Endothelial cell of umbilical vein (primary cell): ENCODE measurements at places on chromosomes 1 and 21. TPM values are rescaled to one million over a fixed set of nuclear protein-coding genes. Genes with fewer than 3 reads are reported as not detected.

- no peak for DNase-seq
These were observed 39.5 kb upstream of the TNFRSF1B start for GRCh38 chr1:12127206-12127810.

DNA sequence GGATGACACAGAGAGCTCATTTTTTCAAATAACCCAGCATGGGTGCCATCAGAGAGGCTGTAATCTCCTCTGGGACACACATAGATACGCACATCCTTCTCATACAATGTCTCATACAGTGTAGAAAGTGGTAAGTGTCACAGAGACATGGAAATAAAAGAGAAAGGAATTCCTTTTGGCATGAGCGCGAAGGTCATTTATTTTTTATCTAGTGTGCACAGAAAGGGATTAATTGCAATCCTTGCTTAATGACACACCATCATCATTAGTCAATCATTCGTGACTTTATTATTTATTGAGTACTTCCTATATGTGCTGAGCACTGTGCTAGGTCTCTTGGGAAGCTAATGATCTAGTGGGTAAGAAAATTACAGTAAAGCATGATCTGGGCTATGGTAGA lies 5.0 kb downstream of the ZSCAN20 start:
- DNase-seq: no peak

- DNase-seq: no peak
These were observed 65.4 kb downstream of the ABCA4 start for GRCh38 chr1:94055459-94056122.

DNA sequence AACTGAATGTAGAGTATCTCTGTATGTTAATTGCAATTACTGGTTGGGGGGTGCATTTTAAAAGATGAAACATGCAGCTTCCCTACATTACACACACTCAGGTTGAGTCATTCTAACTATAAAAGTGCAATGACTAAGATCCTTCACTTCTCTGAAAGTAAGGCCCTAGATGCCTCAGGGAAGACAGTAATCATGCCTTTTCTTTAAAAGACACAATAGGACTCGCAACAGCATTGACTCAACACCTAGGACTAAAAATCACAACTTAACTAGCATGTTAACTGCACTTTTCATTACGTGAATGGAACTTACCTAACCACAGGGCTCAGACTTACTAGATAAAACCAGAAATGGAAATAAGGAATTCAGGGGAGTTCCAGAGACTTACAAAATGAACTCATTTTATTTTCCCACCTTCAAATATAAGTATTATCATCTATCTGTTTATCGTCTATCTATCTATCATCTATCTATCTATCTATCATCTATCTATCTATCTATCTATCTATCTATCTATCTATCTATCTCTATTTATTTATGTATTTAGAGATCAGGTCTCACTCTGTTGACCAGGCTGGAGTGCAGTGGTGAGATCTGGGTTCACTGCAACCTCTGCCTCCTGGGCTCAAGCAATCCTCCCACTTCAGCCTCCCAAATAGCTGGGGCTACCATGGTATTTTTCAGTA lies 47.8 kb downstream of the CHML start:
- no peak for DNase-seq

KPRP gene
- not detected in 2 replicates for total RNA-seq

GRCh38 chr1:167175901-167176300 lies 44.8 kb upstream of the POU2F1 start:
- no peak for DNase-seq

BOLA1 gene
- 7.0 and 10.8 TPM in 2 replicates for total RNA-seq

GUCA2A gene
- not detected in 2 replicates for total RNA-seq

GRCh38 chr1:221897321-221897721 lies 155.4 kb upstream of the DUSP10 start:
- no peak for DNase-seq

DNA sequence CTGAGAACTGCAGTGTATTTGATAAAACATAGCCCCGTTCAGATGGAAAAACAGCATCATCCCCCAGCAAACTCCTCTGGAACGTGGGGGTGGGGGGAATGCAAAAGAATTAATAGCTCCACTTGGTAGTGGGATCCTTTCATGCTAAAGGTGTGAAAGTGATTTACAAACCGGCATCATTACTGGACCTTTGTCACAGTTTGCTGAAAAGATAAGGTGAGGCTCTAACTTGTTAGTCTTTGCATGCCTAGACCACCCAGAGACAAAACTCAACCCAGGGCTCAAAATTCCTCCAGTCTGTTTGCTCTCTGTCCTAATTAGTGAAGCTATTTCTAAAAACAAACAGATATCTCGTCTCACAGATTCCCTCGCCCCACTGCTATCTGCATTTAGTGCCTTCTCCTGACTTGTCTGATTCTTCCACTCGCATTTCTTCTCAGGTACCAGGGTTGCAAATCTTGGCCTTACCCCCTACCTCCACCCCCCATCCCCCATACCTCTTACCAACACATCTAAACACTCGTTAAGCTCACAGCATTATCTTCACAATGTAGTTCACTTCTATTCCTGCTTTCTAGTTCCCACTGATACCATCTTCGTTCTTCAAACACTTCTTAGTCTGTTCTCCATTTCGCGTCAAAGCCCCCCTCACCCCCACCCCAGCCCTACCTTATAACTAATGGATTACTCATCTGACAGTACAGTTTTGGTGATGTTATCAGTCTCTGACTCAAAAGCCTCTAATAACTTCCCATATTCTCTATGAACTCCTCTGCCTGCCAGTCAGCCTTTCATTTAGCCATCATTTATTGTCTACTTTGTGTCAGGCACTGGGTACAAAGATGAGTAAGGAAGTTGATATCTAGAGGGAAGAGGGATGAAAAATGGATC lies 11.8 kb downstream of the IER5 start:
- no peak for DNase-seq

DNA sequence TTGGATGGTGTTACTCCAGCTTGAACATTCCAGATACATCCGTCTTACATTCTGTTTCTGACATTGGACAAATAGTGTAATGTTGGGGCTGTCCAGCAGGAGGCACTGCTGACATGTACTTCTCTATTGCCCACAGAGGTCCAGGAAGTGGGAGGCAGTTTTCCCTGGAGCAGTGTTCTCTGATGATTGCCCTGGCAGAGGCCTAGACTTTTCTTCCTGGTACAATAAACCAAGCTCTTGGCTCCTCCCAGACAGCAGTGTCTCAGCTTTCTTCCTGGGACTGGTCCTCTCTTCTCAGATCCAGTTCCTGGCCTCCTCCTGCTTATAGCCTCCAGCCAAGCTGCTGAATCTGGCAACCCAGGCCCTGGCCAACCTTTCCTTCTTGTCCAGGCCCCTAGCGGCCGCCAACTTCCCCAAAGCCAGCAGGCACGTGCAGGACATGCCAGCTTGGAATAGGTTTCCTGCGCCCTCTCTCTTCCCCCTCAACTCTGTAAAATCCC lies 14.9 kb upstream of the IFNLR1 start:
- DNase-seq: peak; percentile 90

GRCh38 chr1:32775640-32776337 lies 41.4 kb downstream of the YARS1 start:
- peak; percentile 36 for DNase-seq

PDZK1IP1 gene
- total RNA-seq: not detected in 2 replicates

DNA sequence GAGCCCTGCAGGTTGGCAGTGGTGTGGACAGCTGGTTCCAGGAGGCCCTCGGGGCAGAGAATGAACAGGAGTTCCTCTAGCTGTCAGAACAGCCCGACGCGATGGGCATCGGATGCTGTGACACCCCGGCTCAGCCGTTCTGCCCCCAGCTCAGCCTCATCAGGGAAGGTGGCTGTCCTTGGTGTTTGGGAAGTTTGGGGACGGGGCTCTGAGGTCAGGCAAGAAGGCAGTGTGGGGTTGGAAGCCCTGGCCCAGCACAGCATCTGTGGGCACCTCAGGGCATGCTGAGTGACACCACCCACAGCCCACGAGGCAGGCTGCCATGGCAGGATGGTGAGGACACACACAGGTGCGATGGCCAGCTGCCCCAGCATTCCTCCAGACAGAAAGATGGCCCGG lies 40.9 kb upstream of the CCDC27 start:
- DNase-seq: no peak

DNA sequence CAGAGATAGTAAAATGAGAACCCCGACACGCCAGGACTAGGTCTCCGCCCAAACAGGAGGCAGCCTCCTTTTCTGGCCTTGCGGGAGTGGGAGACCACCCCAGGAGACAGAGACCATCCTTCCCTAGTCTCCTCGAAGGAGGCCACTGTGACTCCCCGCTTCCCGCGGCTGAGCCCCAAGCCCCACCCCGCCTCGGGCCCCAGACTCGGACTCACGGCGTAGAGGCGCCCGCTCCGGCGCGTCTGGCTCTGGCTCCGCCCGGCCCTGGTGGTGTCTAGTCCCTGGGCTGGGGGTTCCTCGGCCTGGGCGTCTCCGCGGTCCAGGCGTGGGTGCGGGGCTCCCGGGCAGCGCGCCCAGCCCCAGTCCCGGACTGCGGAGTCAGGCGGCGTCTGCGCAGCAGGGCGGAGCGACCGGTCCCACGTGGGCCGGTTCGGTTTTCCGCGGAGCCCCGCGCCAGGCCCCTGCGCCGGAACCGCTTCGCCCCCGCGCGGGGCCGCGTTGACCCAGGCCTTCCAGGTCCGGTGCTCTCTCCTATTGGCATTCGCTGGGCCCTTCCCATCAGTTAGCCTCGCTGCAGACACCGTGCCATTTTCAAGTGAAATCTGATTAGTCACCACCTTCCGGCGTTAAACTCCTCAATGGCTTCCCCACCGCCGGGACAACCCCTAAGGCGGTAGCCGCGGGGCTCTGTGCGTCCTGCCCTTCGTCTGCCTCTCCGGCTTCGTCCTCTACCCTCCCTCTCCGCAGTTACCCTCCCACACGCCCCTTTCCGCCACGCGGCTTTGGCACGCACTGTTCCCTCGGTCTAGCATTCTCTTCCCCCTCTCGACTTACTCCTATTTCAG lies at the start of gene C1orf216:
Gene C1orf216 (minus strand): TSS at position 393 of the 845 bp plus-strand sequence. CDS start 2,563 bp downstream, outside the sequence.
- DNase-seq: peak; percentile 77

PKLR gene
- not detected in 2 replicates for total RNA-seq

CD48 gene
- not detected in 2 replicates for total RNA-seq

GRCh38 chr1:45752441-45753052 lies 2.1 kb upstream of the IPP start:
- DNase-seq: no peak

DNA sequence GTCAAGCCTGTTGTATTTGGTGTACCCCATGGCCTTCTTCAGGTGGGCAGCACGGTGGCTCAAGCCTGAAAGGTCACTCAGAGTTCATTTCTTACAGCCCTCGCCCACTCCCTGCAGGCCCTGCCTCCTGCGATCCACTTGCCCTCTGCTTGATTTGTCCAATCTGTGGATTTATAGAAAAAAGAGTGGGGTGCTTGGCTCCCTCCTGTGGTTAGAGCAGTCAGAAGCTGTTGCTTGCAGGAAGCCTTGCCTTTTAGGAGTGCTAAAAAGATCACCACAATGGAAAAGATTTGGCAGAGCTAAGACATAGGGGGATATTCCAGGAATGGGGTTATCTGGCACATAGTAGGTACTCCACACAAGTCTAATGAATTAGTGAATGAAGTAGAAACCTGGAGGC lies 108.0 kb upstream of the TRABD2B start:
- DNase-seq: no peak

- no peak for DNase-seq
These were observed 166.6 kb downstream of the DYRK1A start for GRCh38 chr21:37532868-37533780.

- DNase-seq: no peak
These were observed 29.4 kb downstream of the DYRK1A start for GRCh38 chr21:37395961-37396360.

DNA sequence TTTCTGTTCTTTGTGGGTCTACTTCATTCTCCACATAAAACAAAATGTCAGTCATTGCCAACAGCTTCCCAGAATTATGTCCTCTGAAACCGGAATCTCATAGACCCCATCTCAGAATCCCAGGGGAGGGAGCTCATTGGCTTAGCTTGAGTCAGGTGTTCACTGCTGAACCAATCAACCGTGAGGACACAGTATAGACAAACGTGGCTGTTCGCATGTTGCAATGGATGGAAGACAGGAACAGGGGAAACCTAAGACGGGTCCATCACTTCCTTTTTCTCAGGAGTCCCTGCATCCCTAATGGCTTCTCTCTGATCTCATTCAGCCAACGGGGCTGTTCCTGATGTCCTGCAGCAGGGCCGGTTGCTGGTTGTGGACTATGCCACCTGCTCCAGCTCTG lies 9.1 kb downstream of the CELA2A start:
- no peak for DNase-seq

- no peak for DNase-seq
These were observed 25.4 kb upstream of the SDHB start for GRCh38 chr1:17078991-17079868.

GRCh38 chr1:20499718-20500117 lies 8.2 kb downstream of the MUL1 start:
- no peak for DNase-seq

DNA sequence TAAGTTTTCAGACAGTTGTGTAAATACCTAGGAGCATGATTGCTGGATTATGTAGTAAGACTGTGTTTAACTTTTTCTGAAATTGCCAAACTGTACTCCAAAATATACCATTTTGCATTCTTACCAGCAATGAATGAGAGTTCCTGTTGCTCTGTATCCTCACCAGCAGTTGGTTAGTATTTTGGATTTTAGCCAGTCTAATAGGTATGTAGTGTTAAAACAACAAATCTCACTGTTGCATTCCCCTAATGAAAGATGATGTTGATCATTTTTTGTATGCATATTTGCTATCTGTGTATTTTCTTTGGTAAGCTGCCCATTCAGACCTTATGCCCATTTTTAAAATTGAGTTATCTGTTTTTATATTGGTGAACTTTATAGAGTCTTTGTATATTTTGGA lies 89.9 kb downstream of the RASAL2 start:
- DNase-seq: no peak

C1orf141 gene
- total RNA-seq: not detected in 2 replicates

DNA sequence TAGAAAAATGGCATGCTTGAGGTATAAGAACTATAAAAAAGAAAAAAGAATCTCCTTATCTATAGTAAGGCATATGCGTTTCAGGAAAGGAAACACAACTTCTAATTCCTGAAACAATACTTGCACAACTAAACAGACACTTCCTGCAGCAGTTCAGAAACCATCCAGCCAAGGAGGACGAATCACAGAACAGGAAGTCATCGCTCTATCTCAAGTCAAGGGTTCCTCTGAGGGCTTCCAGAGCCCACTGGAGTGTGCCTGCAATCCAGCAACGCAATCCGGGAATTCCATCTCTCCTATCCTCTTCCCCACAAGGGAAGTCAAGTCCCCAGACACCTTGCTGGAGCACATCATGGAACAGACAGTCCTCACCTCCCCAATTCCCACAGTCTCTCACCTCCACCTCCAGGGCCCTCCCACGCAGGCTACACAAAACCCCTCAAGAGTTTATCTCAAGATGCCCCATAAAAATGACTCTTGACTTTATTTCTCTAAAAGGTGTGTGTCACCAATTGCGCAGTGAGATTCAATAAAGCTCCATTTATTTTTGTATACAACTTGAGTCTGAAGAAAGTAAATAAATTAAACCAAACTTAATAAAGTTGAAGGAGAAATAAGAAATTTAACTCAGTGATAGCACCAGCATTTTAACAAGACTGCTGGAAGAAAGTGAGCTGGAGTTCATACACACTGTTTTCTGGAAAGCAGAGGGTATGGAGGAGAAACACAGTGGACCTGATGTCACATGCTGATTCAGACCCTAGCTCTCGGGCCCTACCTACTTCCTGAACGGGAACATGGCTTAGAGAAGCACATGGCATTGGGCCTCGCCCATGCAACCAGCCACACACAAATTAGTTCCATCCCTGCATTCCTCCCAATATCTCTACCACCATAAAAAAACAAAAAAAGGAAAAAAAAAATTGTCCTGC lies 39.9 kb downstream of the SIPA1L2 start:
- DNase-seq: peak; percentile 79

REN gene
- not detected in 2 replicates for total RNA-seq
